T-helper 17 cell (primary cell): ENCODE measurements at places on chromosomes 2 and 18.

DNA sequence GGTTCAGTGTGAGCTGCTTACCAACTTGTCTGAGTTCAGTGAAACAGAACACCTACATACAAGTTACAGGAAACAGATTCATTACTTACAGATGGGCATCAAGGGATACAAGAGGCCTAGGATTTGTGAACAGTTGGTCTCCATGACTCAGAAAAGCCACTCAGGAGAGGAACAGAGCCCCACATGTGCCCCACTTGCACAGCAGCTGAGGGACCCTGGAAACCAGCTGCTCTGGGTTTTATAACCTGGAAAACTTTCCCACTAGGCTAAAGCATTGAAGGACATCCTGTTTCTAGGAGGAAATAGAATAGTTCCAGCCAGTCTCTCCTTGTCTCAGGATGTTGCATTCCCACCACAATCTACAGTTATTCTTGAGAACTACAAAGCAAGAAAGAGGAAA lies 530.0 kb downstream of the ZNF804A start:
- no peak for DNase-seq

DNA sequence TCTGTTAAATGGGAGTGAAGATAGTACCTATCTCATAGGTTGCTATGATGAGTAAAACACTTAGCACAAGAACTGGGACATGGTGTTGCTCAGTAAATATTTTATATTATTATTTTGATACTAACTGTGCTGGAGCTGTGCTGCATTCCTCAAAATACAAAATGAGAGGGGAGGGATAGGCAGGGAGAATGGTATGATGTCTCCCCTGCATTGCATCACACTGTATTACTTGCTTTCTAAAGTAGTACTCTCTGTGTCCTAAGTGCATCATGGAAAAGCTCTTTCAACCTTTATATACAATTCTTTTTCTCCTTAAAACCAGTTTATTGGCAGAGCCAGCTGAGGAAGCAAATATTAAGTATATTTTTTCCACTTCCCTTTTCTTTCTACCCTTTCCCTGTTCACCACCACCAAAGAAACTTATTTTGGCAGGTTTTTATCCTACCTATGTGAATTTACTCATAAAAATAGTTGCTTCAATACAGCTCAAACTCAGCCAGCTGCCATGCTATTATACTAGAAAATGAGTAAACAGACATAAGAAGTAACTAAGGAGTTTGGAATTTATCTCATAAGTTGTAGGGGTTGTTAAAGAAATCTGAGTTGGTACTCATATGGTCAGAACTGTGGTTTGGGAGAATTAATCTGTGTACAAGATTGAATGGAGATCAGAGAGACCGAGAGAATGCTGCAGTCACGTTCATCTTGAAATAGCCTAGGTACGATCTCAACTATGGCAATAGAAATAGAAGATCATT lies 60.3 kb downstream of the EHBP1 start:
- no peak for DNase-seq

DNA sequence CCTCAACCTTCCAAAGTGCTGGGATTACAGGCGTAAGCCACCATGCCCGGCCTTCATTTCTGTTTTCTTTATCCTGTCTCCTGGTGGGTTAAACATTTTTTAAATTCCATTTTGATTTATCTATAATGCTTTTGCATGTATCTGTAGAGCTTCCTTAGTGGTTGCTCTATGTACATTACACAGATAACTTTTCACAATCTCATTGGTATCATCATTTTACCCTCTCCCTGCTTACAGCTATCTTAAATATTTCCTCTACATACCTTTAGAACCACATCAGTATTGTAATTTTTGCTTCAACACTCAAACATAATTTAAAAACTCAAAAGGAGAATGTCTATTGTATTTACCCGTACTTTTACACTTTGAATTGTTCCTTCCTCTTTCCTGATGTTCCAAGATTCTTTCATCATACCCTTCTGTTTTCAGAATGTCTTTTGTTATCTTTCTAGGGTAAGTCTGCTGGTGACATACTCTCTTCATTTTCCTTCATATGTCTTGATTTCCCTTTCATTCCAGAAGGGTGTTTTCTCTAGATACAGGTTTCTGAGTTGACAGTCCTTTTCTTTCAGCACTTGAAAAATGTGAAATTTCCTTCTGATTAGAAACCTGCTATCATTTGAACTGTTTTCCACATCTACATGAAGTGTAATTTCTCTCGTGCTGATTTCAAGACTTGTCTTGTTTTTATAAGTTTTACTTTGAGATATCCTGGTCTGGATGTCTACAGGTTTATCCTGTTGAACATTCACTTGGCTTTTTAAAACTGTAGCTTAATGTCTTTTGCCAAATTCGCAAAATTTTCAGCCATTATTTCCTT lies 21.9 kb downstream of the PPP3R1 start:
- no peak for DNase-seq

DNA sequence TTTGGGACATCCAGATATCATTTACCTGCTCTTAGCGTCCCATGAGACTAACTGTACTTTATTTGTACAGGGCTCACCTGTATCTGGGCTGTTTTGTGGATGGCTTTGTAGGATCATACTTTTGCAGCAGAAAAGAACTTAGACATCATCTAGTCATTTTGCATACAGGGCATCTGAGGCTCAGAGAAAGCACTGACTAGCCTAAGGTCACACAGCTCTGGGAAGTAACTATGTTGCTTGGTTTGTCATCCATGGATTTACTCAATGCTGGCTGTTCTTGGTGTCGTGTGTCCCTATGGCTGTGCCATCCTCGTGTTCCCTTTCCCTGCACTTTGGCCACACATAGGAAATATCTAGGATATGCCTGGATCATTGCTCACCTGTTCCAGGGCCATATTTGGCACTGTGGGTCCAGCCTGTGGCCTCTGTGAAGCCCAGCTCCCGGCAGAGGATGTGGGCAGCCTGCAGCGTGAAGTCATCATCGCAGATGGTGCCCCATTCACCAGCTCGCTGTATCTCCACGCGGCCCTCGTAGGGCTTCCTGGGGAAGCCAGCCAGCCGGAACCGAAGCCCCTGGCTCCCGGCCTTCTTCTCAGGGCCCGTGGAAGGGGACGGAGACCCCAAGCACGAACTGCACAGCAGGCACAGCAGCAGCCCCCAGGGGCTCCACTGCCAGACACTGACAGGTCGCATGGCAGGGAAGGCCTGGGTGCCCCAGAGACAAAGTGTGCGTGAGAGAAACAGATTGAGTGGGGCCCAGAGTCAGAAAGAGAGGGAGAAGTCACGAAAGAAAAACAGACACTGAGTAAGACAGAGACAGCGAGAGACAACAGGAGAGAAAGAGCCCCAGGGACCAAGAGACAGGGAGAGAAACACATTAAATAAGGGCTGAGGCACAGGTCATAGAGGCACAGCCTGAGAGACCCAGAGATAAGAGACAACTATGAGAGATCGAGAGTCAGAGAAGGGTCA lies 1.5 kb downstream of the LOXL3 start:
- no peak for DNase-seq

GRCh38 chr2:7045601-7046590 lies 128.7 kb downstream of the RNF144A start:
- DNase-seq, result no peak
